ENCODE measurements at places on chromosomes 13 and 19.

GRCh38 chr13:79767126-79767525 is 286.2 kb downstream of the NDFIP2 start:
- no peak for DNase-seq

DNA sequence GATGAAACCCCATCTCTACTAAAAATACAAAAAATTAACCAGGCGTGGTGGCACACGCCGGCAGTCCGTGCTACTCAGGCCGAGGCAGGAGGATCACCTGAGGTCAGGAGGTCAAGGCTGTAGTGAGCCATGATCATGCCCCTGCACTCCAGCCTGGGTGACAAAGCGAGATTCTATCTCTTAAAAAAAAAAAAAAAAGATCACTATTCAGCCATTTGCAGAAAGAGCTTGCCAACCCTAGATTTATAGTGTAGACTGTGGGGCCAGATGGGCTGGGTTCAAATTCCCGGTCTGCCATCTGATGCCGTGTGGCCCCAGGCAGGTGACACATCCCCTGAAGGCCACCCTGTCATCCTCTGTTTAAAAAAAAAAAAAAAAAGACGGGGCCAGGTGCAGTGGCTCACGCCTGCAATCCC is 28.9 kb downstream of the SMIM24 start:
- DNase-seq: peak; percentile 21

DNA sequence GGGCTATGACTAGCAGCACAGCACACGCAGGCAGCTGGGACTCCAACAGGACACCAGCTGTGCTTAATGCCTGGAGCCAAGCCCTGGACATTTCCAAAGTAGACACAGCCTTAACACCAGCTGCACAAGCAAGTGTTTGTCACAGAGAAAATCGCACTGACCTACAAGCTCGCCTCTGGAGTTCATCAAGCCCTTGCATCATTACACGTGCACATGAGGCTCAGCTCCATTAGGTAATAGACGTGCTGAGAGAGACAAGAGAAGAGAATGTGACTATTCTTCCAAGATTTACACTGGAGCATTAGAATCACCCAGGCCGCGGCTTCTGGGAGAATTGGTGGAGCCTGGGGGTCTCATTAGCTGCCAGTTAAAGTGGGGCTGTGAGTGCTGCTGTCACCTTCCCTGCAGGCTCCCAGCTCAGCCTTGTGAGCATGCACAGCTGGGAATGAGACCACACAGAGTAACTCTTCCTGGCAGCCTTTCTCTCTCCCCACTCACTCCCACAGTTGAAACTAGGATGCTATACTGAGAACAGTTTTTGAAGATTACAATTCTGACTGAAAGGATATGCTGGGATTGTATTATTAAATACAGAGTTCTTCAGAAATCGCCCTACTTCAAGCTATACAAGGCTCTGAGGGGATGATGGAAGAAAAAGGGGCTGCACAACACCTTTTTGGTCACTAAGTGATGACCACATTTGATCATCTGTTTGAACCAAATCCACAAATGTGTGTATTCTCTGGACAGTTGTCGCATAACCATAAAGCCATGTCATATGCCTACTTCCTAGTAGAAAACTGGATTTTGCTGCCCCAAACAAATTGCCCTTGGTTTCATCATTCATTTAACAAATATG is 10.5 kb downstream of the STOML3 start:
- DNase-seq: no peak

GRCh38 chr19:50850738-50851137 is 4.0 kb upstream of the KLK3 start:
- DNase-seq: no peak

- DNase-seq: no peak
Observed at GRCh38 chr13:37959284-37959683, 89.7 kb upstream of the TRPC4 start.

DNA sequence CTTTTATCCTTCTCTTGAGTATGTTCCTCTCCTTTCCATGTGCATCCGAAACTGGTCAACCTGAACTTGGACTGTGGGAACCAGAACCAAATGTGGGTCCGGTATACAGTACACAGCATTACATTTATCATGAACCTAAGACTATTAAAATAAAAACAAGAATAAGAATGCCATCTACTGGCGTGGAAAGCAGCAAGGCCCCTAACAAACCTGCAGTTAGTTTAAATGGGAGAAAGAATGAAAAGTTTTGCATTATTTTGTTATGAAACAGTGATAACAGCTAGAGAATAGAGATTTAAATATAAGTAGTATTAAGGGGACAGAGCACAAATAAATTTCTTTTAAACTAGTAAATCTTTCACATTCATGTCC is 159.5 kb downstream of the RBM26 start:
- DNase-seq: peak; percentile 3

DNA sequence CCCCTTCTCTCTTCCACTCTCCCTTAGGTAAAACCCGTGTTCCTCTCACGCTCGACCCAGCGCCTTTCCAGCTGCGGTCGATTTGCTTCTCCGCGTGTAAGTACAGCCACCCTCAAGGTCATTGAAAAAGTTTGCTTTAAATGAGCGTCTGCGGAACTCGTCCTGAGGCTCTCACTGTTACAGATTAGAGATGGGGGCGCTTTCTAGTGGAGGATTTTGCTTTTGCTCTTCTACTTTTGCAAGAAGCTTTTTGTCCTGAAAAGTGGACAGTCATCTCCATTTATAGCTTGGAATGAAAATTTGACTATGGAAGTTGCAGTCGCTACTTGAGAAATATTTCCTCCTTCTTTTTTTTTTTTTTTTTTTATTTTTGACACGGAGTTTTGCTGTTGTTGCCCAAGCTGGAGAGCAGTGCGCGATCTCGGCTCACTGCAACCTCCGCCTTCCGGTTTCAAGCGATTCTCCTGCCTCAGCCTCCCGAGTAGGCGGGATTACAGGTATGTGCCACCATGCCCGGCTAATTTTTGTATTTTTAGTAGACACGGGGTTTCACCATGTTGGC is 595 bp upstream of the RAB20 start:
- DNase-seq: peak; percentile 28

- DNase-seq: peak; percentile 28
Observed at GRCh38 chr19:4690361-4690760, 20.2 kb upstream of the MYDGF start.

- DNase-seq: no peak
Observed at GRCh38 chr13:92265408-92265807, 867.0 kb downstream of the GPC5 start.

DNA sequence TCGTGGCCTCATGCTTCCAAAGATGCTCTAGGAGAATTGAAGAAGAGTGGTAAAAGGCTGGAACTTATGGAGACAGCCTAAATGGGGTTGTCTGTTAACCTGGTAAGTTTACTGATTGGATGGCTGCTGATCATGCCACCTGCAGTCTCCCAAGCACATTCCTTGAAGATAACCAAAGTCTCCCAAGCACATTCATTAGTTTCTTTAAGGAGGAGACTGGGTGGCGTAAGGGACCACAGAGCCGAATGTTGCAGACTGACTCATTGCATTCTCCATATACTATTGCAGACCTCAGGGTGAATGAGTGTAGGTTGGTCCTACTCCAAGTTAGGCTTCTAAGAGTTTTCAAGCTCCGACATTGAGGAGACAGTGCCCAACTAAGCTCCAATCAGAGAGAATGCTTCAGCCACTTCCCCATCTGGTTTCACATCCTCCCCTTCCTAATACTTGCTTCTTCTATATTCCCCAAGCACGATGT is at the start of gene IGFL3:
IGFL3 (minus strand) TSS at position 51 of the 478 bp plus-strand sequence; CDS start at position 12, 39 bp downstream.
- DNase-seq: peak; percentile 31

GRCh38 chr19:13981021-13981420 is 25.1 kb downstream of the RFX1 start:
- no peak for DNase-seq

DNA sequence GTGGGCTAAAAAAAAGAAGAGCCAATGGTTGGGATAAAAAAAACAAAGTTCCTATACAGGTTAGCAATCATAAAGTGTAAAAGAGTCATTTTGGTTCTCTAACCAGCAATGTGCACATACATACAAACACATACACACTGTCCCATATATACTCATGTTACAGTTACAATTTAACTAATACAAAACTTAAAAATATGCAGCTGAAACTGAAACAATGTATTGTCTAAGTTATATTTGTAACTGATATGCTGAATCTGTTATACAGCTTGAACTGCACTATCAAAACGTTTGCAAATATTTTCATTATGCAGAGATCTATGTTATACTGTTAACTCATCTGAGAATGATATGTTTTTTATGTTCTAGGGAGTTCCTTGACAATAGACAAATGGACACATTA is 173.7 kb downstream of the KLF12 start:
- DNase-seq: no peak

DNA sequence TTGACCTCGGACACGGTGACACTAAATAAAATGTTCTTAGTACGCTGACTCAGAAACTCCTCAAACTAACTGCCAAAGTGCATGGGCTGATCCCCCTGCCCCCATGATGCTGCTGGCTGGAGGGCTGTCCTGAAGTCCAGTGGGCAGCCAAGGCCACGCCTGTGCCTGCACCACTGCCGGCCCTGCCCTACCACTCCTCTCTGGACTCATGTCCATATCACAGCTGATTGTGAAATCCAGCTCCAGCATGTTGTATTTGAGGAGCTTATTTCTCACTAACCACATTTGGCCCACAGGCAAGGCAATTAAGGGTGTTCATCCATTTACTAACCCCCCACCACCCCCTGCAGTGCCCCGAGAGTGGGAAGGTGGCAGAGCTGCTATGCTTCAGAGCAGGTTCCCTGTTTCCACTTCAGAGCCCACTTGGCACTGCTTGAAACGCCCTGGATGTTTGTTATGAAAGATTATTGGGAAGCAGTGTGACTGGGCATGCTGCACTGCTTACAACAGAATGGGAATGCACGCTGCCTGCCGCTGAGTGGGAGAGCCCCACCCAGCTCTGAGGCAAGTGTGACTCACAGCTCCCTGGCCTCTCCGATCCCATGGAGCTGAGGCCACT is 114.0 kb downstream of the UQCRFS1 start:
- no peak for DNase-seq

DNA sequence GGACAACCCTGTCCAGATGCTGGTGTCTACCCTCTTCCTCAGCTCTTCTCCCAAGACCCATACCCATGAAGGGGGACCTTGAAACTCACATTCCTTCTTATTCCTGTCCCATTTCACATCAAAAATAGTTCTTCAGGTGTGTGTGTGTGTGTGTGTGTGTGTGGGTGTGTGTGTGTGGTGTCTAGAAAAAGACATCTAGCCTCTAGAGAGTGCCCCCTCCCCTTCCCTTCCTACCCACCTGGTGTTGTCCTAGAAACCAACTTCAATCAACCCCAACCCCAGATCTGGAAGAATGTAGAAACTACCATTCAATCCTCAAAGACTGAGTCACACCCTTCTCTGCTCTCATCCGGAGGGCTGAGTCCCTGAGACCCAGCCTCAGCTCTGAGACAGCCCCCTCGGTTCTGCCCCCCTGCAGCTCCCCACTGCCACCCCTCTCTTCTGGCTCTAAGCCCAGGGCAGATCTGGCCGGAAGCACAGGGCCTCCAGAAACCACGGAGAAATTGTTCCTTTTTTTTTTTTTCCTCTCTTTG is 3.5 kb downstream of the KCNN4 start:
- DNase-seq: peak; percentile 58

DNA sequence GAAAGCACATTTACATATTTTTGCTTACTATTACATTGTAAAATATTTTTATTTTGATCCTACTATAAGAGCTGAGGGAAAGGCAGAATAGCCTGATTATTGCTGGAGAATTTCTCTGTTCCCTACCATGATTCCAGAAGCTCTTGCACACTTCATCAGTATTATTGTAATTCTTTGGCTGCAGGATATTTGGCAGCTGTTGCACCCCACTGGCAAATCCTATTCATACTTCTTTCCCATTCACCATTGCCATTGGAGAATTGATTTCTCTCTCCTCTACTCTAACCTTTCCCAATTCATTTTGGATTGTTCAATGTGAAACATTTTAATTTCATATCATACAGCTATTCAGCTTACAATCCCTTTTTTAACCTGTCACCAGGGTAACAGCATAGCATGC is 238.0 kb downstream of the GGACT start:
- DNase-seq: no peak

DNA sequence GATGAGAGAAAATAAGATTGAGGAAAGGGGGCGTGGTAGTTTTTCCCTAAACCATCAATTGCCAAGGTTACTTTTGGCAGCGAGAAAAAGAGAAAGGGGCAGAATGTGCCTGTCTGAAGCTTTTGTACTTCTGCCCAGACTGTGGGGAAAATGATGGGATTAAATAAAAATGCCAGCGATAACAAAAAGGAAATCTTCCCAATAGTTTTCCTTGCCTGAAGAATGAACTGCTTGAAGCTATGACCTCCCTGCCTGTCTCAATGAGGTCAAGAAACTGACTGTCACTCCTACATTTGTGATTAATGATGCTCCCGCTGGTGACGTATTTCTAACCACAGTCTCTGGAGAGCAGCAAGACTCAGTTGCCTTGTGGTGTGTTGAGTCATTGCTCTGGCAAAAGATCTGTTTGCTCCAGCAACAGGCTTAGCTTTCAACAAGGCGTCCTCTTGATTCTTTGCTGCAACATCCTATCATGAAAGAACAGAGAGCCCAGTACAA is 1051.5 kb downstream of the DIAPH3 start:
- DNase-seq: no peak

- no peak for DNase-seq
Observed at GRCh38 chr13:23842406-23842805, 46.8 kb downstream of the MIPEP start.

DNA sequence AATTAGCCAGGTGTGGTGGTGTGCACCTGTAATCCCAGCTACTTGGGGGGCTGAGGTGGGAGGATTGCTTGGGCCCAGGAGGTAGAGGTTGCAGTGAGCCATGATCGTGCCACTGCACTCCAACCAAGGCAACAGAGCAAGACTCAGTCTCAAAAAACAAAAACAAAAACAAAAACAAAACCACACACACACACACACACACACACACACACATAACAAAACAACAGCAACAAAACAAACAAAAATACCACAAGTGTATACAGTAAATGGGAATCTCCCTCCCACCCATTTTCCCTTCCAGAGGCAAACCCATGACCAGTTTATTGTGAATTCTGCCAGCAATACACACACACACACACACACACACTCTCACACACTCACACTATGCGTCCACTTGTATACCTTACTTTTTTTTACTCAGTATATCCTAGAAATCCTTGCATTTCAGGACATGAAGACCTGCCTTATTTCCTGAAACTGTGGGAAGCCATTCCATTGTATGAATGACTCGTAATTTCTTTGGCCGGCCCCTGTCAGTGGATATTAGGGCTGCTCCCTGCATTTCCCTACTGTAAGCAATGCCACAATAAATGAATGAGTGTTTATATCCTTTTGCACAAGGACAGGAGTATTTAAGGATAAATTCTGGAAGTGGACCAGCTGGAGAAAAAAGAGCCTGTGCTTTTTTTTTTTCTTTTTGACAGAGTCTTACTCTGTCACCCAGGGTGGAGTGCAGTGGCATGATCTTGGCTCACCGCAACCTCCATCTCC is 6.9 kb upstream of the PLEKHF1 start:
- DNase-seq: no peak

GRCh38 chr19:36058481-36059179 is 3.9 kb downstream of the WDR62 start:
- no peak for DNase-seq

GRCh38 chr13:113020323-113021080 is 51.5 kb downstream of the MCF2L start:
- peak; percentile 8 for DNase-seq

Measured in suppressor macrophage treated with lipopolysaccharide for 1 hour (primary cell).